ENCODE measurements at places on chromosomes 11 and 22.

- DNase-seq, result no peak
Observed at GRCh38 chr22:23192558-23192957, 12.2 kb downstream of the BCR start.

GRCh38 chr11:76850815-76851214 lies 9.9 kb upstream of the ACER3 start:
- no peak for DNase-seq

GRCh38 chr11:77446911-77447629 lies 26.8 kb downstream of the PAK1 start:
- DNase-seq, result no peak

DNA sequence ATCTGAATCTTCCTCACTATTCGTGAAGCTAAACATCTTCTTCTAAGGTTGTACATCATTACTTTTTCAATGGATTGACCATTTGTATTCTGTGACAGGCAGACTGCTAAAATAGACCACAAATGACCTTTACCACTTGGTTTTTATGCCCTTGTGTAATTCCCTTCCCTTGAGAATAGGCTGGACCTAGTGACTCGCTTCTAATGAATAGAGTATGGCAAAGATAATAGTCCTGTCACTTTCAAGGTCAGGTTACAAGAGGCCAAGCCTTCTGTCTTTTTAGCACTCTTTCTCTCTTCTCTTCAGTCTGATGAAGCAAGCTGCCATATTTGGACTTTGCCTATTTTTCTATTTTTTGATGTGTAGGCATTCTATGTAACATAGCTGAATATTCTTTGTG lies 492.9 kb downstream of the SOX6 start:
- DNase-seq, result no peak

- DNase-seq, result no peak
Observed at GRCh38 chr11:16184588-16184987, 171.8 kb downstream of the SOX6 start.

DNA sequence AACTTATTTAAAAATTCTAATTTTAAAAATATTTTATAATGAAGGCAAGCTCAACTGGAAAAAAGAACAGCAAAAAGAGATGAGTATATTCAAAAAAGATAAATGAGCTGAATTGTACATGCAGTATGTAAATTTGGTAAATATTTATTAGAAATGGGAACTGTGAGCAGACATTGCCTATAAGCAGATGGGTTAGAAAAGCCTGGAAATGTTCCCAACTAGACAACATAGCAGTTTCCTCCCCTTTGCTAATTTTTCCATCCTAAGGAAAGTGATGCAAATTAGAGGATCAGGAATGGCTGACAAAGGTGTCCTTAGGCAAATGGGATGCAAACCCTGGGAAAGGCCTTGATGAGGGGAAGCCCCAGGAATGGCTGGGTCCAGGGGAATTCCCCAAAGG lies 37.2 kb downstream of the TP53I11 start:
- DNase-seq, result no peak

GRCh38 chr11:33256813-33257159 lies 395 bp upstream of the HIPK3 start:
- DNase-seq, result no peak

- DNase-seq, result no peak
Observed at GRCh38 chr11:8059571-8060011, 21.4 kb upstream of the TUB start.

Data from SW 1271 (cell line).